ENCODE measurements at places on chromosomes 3 and 15.
A peak's percentile ranks its signal among the peaks of the same experiment; 100 is the strongest.

DNA sequence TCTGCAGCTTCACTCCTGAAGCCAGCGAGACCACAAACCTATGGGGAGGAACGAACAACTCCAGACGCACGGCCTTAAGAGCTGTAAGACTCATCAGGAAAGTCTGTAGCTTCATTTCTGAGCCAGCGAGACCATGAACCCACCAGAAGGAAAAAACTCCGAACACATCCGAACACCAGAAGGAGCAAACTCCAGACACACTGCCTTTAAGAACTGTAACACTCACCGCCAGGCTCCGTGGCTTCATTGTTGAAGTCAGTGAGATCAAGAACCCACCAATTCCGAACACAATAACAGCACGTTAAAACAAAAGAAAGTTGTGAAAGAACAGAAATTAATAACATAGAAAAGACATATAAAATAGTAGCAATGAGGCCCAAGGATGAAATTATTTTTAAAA, 300.5 kb upstream of the MDFIC2 start:
- no peak for DNase-seq

- no peak for DNase-seq
Measured at GRCh38 chr3:43104660-43105595, 951 bp downstream of the POMGNT2 start.

GRCh38 chr3:45932112-45932511, 11.2 kb upstream of the CXCR6 start:
- no peak for DNase-seq

DNA sequence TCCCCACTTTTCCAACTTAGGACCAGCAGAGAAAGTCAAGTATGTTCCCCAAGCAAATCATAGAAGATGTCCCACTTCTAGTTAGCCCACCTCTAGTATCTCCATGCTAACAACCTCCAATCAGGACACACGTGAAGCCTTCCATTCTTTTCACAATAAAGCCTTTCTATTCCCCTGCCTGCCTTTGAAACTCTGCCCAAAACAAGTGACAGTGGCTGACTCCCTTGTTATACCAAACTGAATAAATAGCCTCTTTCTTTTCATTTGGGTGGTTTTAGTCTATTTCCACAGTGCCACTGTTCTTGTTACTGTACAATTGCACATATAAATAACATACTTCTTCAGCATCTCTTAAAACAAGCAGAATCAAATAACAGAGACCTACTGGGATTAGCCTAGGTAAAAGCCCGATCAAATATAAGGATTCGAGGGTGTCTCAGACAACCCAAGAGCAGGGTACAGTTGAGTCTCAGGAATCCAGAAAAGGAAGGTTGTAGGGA, 118.0 kb upstream of the NPHP3 start:
- no peak for DNase-seq

DNA sequence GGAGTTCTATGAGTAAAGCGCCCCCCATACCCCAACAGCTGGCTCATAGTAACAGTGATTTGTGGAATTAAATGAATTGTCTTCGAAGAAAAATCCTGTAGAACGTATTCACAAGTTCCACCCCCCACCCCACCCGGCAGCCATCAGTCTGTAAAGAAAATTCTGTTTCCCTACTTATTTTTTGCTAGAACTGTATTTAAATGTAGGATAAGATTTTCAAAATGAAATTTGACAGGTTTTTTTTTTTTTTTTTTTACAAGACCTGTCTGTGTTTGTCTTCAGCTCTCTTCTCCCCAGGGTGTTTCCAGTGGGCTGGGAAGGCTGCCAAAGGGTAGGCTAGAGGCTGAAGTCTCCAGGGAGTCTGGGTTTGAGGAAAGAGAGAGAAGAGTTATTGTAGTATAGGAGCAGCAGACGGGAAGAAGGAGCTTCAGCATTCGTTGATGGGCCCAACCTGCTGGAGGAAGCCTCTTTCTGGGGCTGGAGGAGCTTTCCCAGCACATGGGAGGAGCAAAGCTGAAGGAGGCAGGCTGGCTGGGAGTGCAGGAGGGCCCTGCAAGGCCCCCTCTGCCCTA, 130.6 kb upstream of the SEMA6D start:
- no peak for DNase-seq

DNA sequence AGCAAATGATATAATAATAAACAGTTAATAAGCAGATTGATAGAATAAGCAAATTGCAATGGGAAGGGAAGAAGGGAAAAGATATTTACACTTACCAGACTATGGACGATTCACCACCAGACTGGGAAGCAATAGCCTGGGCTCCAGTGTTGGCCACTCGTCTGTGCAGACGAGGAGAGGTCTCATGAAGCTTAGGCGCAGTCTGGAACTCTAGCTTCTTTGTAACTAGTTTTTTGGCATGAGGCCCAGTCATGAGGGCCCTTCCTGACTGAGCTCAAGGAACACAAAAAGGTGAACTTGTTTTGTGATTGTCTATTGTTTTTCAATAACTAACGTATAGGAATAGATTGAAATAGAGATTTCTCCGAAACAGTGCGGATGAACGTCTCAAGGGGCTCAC, 63.3 kb upstream of the GATM start:
- DNase-seq = no peak

DNA sequence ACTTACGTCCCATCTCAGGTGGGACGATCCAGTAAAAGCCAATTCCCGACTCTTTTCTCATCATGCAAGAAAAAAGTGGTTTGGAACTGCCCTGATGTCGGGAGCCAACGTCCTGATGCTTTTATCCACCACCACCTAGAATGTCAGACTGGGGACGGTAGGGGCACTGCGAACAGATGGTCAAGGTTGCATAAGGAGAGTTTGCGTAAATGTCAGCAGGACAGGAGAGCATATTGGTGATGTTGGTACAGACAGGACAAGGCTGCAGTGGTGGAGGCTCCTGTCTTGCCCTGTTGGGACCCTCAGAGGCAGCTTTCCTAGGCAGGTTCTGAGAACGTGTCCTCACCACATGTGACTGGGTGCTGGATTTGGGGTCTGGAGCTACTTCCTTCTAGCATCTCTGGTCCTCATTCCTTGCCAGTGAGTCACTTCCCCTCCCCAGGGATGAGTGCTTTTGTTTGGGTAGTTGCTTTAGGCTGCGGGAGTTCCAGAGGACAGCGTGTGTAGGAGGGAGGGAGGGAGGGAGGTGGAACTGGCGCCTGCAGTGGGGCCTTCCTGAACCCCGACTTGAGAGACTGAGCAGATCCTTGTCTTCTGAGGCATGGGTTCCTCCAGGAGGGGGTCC, 21.0 kb downstream of the THSD4 start:
- DNase-seq = peak; percentile 56

DNA sequence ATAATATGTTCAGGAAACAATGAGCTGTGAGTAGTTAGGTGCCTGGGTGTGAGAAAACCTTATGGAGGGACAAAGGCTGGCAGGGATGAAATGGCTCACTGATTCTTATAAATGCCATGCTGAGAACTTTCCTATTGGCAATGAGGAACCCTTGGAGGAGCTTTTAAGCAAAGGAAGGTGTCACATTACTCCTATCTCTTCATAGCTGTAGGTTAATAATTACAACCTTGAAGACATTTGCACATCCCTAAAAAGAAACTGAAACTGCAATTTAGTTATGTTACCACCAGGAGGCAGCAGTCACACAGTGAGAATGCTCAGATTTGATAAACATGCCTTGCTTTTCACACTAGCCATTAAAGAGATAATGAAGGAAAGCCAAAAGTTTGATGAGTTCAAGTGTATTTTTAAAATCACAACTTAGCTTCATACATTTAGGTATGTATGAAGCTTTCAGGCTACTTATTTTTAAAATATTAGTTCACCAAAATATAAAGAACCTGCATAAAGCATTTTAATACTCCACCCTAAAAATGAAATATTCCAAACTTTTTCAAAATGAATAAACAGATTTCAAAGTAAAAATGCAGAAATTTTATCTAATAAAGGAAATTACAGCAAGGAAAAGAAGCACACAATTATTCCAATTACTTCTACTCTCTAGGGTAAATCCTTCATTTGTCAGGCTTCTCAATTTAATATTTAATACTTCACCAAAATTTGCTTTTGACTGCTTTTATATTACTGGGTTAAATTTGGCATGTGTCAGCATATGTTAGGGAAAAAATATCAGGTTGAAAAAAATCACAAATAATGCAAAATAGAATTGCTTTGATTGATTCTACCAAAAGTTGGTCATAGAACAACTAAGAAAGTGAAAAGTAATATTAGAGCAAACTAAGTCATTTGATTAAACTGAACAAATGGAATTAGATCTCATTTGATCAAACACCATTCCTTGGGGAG, 136.9 kb upstream of the SLC2A2 start:
- DNase-seq = no peak

GRCh38 chr3:37545479-37545878, 316.2 kb upstream of the CTDSPL start:
- DNase-seq = no peak

All from PC-9 (cell line).